ENCODE measurements at places on chromosomes 2 and 18.

DNA sequence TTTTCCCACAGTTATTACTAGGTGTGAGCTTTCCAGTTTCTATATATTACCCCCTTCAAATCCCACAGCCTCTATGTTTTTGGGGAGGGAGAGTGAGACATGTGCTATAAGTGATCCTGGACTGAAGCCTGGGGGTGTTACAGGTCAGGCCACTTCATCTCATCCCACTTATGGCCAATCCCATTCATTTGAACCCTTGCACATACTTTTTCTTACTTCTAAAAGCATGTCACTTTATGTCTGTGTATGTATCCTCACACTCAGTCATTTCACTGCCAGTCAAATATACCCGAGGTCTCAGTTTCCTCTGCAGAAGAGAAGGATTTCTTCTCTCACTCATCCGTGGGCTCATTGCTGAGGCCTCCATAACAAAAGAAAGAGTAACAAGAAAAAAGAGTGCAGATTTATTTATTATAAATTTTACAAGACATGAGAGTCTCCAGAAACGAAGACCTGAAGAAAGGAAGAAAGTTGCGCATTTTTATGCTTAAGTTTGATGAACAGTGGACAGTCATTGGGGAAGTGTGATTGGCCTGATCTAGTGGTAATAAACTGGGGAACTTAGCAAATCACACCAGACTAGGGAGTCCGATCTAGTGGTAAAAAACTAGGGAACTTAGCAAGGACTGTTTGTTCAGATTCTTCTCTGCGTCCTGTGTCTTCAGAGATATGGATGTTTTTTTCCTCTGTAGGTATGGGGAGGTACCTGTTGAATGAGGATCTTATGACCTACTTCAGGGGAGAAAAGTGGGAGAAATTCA is 52.1 kb downstream of the ICOS start:
- ATAC-seq: peak; percentile 35

GRCh38 chr18:29191263-29191662 is 1014.3 kb upstream of the CDH2 start:
- ATAC-seq: no peak

GRCh38 chr2:3108105-3108504 is 269.5 kb downstream of the EIPR1 start:
- no peak for ATAC-seq

DNA sequence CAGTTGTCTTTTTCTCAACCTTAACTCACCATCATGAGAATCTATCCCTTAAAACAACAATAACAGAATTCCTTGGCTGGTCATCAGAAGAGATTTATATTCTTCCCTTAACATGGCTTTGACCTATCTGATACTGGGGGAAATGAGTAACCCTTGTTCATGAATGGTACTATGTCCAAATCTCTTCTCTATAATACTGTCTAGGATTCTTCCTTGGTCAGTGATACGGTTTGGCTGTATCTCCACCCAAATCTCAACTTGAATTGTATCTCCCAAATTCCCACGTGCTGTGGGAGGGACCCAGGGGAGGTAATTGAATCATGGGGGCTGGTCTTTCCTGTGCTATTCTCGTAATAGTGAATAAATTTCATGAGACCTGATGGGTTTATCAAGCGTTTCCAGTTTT is 282.0 kb upstream of the SIX2 start:
- ATAC-seq: no peak
